DMS153 (cell line): ENCODE measurements at places on chromosomes 2 and 18.

GRCh38 chr2:11515490-11515981 lies 18.3 kb upstream of the GREB1 start:
- DNase-seq: no peak

GRCh38 chr2:114472246-114472645 lies 29.8 kb downstream of the DPP10 start:
- DNase-seq: no peak

- DNase-seq: no peak
These were observed 441.8 kb downstream of the CMPK2 start for GRCh38 chr2:6423944-6424343.

DNA sequence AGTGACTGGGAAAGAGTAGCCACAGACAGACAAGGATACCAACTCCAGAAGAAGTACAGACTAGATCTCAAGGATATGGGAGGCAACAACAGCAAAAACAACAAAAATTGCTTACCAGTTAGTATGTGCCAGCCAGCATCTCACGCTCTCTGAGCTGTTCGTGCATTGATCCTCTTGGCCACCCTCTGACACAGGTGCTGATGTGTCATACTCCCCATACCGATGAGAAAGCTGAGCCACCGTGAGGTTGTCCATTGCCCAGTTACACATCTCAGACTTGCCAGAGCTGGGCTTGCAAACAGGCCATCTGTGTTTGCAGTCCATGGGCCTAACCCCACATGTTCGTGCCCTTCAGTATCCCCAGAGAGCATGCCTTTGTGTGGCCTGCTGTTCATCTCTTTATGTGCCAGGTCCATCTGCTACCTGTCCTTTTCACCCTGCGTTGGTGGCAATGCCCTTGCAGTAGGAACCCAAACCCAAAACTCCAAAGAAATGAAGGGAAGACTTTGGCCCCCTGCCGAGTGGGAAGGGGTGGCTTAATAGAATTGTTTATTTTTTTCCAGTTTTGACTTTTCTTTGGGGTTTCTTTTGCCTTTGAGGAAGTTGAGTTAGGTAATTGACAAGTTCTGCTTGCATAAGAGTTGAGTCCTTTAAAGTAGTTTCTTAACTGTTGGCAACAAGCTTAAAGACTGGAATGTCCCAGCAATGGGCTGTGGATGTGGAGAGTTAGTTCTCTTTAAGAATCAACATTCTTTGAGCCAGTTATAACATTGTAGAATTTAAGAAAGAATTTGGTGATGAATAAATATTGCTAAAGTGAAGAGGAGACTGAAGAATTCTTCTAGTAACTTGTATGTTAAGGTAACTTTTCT lies 46.7 kb downstream of the LYPD6B start:
- DNase-seq: no peak

GRCh38 chr2:173290046-173290445 lies 64.6 kb upstream of the CDCA7 start:
- no peak for DNase-seq

GRCh38 chr2:714005-714741 lies 37.0 kb upstream of the TMEM18 start:
- DNase-seq: peak; percentile 54

DNA sequence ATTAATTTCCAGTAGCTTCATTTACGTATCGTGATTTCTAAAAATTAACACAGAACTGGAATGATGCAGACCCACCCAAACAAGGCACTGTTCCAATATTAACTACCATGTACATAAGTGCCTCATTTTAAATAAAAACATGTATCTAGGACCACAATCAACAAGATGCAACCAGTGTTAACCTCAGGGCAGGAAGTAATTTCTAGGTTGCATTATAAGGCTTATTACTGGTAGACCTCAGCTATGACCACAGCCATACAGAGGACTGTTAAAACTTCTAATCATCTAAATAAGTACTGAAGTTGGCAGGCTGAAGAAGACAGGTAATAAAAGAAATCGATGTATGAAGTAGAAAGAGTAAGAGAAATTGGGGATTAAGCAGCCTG lies 262.9 kb downstream of the HDAC4 start:
- no peak for DNase-seq

DNA sequence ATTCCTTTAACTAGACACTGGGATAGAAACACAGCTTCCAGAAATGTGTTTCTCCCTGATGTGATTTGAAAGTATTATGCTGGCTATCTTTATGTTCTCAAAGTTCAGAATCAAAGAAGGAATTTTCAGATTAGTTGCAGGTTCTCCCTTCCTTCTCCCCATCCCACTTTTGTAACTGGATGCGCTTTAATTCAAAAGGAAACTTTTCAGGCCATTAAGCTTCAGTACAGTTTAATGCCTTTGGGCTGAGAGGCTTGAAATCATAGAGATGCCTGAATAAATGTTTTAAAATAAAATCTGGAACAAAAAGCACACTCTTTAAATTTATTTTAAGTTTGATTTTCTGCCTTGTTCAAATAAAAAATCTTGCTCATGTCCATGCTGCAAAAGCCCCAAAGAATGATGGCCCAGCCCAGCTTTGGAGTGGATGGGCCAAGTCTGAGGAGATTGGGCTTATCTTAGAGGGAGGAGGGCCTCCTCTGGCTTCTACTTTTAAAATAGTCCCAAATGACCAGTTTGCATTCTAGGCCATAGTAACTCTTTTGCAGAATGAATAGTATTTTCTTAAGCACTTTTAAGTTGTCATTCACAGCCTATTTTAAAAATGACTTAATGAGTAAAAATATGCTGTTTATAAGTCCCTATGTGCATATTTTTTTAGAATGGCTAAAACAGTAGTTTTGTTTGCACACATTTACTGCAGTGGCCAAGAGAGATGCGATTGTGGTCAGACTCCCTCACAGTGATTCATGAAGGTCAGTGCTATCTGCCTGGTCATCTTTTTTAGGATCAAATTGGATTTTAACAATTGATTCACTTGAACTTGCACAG lies 129.2 kb downstream of the MTX2 start:
- no peak for DNase-seq

DNA sequence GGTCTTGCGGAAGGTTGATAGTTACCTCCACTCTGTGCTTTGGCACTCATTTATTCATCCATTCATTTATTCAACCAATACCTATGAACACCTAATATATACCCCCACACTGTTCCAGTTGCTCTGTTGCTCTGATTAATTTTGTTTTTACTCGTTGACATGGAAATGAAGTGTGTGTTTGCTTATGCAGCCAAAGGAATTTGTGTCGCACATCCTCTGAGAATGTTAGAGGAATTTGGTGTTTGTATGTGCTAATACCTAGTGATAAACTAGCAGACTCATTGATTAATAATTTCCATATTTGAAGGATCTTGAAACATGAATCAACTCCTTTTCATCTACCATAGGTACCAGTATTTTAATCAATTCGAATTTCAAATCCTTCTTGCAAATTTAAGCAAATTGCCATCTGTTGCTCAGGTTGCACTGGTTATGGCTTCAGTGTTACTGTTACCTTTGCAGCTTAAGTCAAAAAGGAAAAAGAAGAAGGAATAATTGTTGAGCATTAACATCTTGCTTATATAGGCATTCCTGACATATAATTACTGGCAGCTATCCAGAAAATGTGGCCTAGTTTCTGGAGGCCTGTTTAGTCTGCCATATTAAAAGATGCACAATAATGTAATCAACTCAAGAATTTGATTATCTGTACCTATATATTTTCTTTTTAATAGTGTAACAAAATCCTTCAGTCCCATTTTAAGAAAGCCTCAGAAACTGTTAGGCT lies 25.7 kb upstream of the CRIM1 start:
- DNase-seq: no peak

DNA sequence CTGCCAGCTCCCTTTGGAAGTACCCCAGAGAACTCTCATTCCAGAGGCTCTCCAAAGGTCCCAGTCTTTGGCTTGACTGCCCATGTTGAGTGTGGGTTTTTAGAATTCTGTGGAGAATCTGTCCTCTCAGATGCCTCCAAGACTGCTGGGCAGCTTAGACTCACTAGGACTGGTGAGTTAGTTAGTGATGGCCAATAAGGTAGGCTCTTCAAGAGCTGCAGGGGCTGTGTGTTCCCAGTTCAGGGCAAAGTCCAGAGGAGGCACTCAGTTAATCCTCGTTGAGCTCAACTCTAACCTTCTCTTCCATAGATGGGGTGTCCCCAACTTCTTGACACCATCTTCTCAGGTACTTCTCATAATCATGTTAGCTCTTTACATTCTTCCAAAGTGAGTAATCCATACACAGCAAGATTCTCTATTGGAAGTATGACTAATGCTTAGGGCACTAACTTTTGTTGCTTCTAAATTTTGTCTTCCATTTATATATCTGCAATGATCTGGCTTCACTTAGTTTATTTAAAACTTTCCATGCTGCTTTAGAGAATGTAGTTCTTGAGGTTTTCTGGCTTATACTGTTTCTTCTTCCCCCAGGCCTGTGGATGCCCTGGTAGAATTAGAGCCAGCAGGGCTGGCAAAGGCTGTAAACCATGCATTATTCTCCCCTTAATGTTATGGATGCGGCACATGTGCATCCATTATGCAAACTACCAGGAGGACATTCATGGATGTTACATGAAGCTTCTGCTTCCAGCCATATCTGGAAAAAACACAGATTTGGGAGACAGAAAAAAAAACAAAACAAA lies 88.9 kb downstream of the POLE4 start:
- no peak for DNase-seq

DNA sequence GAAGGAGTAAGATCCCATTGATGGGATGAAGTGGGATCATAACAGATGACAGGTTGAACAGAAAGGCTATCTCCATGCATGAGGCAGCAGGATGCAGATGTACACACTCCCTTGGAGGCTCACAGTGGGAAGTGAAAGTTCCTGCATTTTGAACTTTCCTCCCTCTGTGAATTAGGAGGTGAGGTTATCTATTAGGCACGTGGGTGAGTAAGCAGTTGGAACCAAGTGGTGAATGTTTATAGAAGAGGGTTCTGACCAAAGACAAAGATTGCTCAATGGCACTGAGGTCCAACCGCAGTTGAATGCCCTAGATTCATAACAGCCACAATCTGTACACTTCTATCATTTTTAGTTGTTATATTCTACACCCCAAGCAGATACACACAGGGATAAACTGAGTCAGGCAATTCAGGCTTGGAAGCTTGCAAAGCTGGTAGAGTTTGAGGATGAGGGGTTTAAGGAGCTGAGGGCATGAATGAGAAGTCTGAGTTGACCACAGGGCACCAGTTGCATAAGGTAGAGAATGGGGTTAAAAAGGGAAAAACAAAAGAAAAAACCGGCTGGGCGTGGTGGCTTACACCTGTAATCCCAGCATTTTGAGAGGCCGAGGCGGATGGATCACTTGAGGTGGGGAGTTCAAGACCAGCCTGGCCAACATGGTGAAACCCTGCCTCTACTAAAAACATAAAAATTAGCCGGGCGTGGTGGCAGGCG lies 7.1 kb upstream of the KCMF1 start:
- no peak for DNase-seq

DNA sequence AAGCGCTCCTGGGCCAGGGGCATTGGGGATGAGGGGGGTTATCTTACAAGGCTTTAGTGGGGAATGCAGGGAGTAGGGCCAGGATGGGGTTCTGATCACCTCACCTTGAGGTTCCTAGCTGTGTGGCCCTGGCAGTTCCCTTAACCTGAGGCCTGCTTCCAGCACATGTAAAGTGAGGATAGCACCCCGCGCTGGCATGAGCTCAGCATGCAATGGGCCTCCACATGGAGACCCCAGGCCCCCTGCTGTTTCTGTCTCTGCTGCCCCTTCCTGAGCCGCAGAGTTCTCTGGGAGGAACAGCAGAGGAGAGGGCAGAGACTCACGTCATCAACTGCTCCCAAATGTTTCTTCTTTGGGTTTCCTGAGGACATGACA lies 8.6 kb upstream of the TEX51 start:
- no peak for DNase-seq

GRCh38 chr2:20135631-20136050 lies 84.2 kb upstream of the LAPTM4A start:
- peak; percentile 36 for DNase-seq

- DNase-seq: no peak
These were observed 101.7 kb upstream of the ZNF236 start for GRCh38 chr18:76720683-76721082.

- DNase-seq: peak; percentile 98
These were observed 187.1 kb downstream of the ZBTB7C start for GRCh38 chr18:48222118-48222517.

GRCh38 chr18:40197711-40198110 lies 1757.3 kb upstream of the PIK3C3 start:
- no peak for DNase-seq
